Skin of body (tissue), 3 donors: ENCODE measurements at places on chromosomes 3 and 15.
A peak's percentile ranks its signal among the peaks of the same experiment; 100 is the strongest.

DNA sequence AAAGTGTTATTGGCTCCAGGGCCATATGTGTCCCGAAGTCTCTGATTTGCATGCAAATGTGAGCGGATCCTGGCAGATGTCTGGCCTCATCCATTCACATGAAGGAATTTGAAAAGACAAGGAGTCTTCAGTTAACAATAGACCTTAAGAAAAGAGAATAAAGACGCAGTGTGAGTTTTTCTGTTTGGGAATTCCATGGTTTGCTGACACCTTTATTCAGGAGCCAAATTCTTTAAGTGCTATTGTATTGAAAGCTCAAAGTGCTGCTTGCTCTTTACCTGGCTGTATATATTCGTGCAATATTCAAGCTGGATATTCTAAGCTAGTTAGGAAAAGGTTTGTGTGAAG is 2.2 kb downstream of the LRRN1 start:
- DNase-seq, result no peak

GRCh38 chr15:70514251-70514650 is 249.1 kb downstream of the UACA start:
- DNase-seq, result no peak

- DNase-seq, result no peak
Observed at GRCh38 chr3:123071146-123071545, 4.3 kb downstream of the PDIA5 start.

DNA sequence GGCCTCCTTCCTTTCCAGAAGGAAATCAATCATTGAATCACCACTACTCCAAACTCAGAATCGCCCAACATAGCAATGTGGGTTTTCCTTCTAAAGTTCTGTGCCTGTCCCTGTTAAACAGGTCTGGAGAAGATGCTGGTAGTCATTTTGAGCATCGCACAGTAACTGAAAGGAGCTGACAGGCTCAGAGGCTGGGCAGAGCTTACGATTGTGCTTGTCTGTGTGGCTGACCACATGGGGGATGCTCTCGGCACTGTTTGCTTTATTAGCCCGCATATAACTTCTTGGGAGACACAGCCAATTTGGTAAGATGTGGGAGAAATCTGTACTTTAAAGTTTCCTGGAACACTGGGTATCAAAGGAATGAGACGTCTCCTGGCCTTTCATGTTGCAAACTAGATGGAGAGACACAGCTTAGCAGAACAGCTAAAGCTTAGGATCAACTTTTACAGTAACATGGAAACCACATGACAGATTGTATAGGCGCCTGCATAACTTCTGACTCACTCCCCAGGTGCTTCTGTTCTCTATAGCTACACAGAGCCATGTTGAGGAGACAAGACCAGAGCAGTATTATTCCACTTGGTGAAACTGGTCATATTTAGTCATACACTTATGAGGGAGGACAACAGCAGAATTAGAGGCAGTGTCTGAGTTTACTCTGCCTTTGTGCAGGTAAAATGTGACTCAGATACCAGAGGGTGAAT is 374.1 kb downstream of the RORA start:
- no peak for DNase-seq

- no peak for DNase-seq
Observed at GRCh38 chr3:65928110-65928509, 110.6 kb downstream of the MAGI1 start.

DNA sequence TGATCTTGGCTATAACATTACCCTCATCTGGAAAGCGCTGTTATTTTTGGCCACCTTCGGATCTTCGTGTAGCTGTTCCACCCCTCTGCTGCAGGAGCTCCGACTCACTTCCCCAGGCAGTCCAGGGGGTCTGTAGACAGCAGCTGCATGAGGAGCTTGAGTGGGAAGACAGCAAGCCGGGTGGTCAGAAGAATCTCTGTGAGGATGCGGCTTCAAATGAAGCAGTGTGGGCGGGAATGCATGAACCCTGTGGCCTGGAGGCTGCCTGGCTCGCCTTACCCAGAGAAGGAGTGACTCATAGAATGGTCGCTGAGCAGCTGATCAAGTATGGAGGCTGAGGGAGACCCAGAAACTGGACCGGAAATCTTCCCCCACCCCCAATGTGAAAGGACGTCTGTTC is 45.2 kb upstream of the NR2F2 start:
- DNase-seq, result no peak

GRCh38 chr3:49410846-49411534 is 786 bp downstream of the RHOA start:
- no peak for DNase-seq

DNA sequence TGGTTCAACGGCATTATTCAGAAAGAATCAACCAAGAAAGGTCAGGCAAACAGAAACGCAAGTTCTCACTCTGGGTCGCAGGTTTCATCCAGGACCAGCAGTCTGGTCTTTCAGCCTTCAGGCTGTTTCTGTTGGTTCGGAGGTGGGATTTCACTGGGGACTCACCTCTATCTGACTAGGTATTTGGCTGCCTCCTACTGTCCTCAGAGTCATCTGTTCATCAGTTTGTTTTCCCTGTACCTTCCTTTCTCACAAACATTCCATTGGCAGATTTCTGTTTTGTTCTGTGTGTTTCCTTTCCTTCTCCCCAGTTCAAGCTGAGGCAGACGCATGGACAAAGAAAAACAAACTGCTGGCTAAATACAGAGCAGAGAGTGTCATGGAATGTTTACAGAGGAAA is 1046.6 kb upstream of the CFAP20DC start:
- no peak for DNase-seq

GRCh38 chr15:60721707-60722106 is 242.8 kb upstream of the ICE2 start:
- DNase-seq, result no peak

DNA sequence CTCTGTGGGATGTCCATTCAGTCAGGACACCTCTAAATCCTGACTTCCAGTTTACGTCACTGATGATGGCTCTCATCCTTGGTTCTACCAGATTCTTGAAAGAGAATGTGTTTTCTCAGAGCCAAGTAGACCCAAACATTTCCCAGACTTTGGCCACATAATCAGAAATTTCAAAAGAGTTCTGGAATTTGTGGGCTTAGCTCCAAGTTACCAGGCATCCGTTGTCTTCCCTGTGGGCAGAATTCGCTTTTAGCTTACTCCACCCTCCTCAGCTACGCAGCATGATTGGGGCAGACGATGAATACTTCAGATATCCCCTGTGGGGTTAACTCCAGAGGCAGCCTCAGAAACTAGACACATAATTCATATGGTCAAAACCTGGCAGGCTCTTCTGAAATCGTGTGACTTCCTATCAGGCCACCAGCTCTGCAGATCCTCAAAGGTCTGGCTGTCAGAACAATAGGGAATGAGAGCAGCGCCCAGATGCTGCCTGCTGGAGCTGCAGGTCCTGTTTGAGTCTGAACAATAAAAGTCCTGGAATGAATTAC is 30.6 kb downstream of the CRTC3 start:
- DNase-seq, result peak; percentile 91

GRCh38 chr15:40327457-40327856 is 4.0 kb downstream of the INAFM2 start:
- no peak for DNase-seq

GRCh38 chr15:88627463-88627862 is 6.3 kb downstream of the AEN start:
- no peak for DNase-seq

- no peak for DNase-seq
Observed at GRCh38 chr15:90082140-90082715, 20.0 kb downstream of the IDH2 start.
